Stimulated activated CD4-positive, alpha-beta T cell treated with anti-CD3 and anti-CD28 coated beads, TNF-alpha, amount 100 ng/mL, for 24 hours (primary cell): ENCODE measurements at places on chromosomes 16 and 17.
A peak's percentile ranks its signal among the peaks of the same experiment; 100 is the strongest.

GRCh38 chr17:11797803-11798202 is 199.5 kb downstream of the ZNF18 start:
- no peak for DNase-seq

DNA sequence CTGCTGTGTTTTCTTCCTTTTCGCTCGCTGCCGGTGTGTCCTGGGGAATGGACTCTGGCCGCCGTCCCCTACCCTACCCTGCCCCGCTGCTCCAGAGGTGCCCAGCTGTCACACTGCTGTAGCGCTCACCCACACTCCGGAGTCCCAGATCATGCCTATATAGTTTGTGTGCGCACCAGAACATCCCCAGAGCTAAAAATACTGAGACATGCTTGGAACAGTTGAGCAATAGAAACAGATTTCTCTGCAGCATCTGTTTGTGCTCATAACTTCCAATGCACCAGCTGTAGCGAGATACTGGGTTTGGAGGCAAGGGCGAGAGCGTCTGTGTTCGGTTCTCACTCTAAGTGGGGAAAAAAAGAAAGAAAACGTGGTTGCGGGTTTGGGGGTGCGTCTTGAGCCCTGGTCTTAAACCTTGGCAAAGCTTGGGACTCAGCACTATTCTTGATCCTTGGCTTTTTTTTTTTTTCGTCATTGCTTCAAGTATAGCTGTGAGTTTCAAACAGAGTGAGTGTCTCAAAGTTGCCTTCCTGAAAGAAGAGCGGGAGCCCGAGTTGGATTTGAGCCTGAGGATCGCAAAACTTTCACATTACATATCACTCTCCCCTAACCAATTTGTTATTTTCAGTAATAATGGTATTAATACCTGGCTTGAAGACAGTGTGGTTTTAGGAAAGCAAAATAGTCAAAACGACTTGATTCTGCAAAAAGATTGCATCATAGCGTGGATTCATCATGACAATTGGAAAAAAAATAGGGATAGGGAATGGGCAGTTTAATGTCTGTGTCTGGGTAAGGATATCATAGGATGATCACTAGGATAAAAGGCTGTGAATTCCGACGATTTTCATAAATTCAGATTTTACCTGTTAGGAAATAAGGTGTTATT is 621 bp downstream of the KCNJ2 start:
- no peak for DNase-seq

GRCh38 chr17:19238167-19238505 is 970 bp downstream of the EPN2 start:
- DNase-seq: peak; percentile 1

GRCh38 chr17:6328279-6328678 is 106.6 kb downstream of the AIPL1 start:
- DNase-seq: no peak

DNA sequence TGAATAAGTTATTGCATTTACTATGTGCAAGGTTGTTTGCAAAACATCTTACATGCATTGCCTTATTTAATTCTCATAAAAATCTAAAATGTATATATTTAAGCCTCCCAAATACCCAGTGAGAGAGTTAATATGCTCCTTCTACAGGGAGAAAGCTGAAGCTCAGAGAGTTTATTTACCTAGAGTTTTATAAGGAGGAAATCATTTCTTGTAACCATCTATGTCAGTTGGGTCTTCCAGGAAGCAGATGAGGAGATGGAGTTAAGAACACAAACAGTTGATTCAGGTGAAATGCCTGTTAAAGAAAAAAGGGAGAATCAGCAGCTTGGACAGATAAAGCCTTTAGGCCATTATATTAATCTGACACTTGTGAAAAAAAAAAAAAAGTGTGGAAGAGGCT is 62.6 kb upstream of the DHX40 start:
- DNase-seq: no peak

GRCh38 chr17:8994319-8994718 is 27.0 kb upstream of the NTN1 start:
- peak; percentile 72 for DNase-seq

- no peak for DNase-seq
Observed at GRCh38 chr16:83699817-83700216, 108.0 kb upstream of the HSBP1 start.

- no peak for DNase-seq
Observed at GRCh38 chr16:65388592-65388991, 266.7 kb upstream of the CDH11 start.

GRCh38 chr17:2034806-2035540 is 5.0 kb downstream of the DPH1 start:
- no peak for DNase-seq

DNA sequence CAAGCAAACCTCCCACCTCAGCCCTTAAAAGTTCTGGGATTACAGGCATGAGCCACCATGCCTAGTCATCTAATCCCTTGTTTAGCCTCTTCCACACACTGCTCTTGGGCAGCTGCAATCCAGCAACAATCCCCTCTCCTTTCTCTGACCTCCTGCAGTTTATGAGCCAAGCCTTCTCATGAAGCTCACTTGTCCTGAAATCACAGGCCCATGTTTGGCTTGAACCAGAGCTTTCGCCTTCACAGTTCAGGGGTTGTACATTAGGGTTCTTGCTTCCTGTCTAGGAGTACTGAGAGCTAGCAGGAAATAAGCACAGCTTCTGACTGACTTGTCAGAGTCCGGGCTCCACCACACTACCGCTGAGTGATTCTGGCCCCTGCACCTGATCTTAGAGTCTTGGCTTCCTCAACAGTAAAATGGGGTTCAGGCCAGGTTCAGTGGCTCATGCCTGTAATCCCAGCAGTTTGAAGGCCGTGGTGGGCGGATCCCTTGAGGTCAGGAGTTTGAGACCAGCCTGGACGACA is 16.3 kb downstream of the ERAL1 start:
- no peak for DNase-seq

GRCh38 chr16:83727018-83727417 is 80.8 kb upstream of the HSBP1 start:
- no peak for DNase-seq

DNA sequence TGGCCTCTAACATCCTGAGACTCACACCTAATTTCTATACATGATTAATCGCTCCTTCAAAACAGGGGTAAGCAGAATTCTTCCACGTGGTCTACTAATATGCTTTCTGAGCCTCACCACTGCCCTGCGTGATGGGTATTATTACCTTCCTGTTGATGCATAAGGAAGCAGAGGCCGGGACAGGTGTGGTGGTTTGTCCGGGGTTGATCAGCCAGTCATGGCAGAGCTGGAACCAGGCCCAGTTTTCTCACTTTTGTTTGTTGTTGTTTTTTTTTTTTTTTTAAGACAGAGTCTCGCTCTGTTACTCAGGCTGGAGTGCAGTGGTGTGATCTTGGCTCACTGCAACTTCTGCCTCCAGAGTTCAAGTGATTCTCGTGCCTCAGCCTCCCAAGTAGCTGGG is 31.2 kb downstream of the RNF135 start:
- DNase-seq: no peak

- no peak for DNase-seq
Observed at GRCh38 chr16:50306287-50306686, 39.9 kb downstream of the ADCY7 start.

- no peak for DNase-seq
Observed at GRCh38 chr16:19883966-19884485, 622 bp downstream of the GPRC5B start.

- DNase-seq: no peak
Observed at GRCh38 chr17:76432712-76433336, 20.1 kb downstream of the UBE2O start.

DNA sequence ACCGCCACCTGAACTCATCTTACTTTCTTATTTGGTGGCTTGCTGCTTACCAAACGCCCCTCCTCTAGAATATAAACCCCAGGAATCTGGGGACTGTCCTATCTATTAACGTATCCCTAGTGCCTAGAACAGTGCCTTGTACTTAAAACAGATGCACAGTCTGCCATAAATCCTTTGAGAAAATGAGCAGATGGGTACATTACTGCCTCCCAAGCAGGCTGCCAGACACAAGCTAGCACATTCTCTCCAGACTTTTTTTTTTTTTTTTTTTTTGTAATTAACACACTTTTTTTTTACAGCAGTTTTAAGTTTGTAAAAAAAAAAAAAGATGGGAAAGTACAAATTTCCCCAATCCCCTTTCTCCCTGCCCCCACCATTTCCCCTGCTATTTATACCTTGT is 57.3 kb upstream of the RPL38 start:
- no peak for DNase-seq

GRCh38 chr16:8459085-8459733 is 131.1 kb downstream of the TMEM114 start:
- no peak for DNase-seq

GRCh38 chr17:50177476-50177875 is 11.7 kb downstream of the SGCA start:
- DNase-seq: no peak

DNA sequence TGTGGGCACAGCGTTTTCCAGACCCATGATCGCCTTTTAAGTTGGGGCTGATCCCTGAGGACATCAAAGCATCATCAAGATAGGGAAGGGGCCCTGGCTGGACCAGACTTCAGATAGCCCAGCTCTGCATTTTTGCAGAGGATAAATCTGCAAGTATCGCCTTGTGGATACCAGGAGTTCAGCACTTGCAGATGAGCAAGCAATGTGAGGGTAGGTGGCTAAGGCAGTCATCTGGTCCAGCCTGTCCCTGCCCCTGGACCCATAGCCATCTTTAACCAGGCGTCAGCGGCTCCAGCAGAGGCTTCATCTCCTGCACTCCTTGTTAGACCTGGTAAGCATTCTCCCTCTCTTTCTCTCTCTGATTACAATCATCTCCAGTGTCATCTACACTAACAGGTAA is 9.0 kb upstream of the MRPS23 start:
- no peak for DNase-seq

- no peak for DNase-seq
Observed at GRCh38 chr17:17118399-17118798, 76.1 kb downstream of the MPRIP start.

DNA sequence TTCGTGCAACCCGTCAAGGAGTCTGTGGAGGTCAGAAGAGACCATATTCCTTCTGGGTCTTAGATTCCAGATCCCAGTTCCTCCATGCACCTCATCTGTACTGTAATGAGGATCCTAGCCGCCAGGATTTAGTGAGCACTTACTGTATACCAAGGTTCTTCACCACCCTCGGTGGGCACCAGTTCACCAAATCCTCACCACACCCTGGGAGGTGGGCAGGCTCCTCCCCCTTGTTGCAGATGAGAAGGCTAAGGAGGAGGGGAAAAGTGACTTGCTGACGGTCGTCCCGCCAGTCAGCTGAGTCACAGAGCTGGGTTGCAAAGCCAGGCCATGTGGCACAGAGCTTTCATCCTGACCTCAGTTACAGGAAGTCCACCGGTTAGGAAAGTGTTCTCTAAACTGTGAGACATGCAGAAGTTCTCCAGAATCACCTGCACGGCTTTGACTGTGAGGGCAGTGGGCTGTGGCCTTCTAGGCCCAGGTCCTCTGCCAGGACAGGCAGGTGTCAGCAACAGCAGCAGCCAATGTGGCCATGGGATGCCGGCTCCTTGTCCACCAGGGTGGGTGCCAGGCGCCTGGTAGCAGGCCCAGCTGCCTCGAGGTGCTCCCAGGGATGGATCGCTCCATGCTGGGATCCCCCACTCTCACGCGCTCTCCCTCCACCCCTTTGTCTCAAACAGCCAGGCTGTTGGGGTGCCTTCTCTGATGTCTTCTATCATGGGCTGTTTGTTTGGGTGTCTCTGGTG is 240.3 kb upstream of the GSE1 start:
- no peak for DNase-seq
